ENCODE measurements at places on chromosomes 2 and 18.

- no peak overlapping the region for H3K27ac ChIP-seq
- H3K4me3 ChIP-seq, result no peak overlapping the region
- no peaks in the 10 kb centered on the region for H3K27me3 ChIP-seq
- H3K36me3 ChIP-seq, result no peaks in the 10 kb centered on the region
- DNase-seq, result no peak
Measured at GRCh38 chr2:174776675-174777074, 12.4 kb upstream of the CHRNA1 start.

- H3K36me3 ChIP-seq, result no peaks in the 10 kb centered on the region
- no peak overlapping the region for H3K27ac ChIP-seq
- no peak for DNase-seq
- H3K4me3 ChIP-seq, result no peak overlapping the region
Measured at GRCh38 chr2:120320318-120320851, 25.6 kb upstream of the INHBB start.

GRCh38 chr18:31563778-31564177, 27.9 kb upstream of the TTR start:
- no peaks in the 10 kb centered on the region for H3K36me3 ChIP-seq
- no peaks in the 10 kb centered on the region for H3K27me3 ChIP-seq
- no peak for DNase-seq
- H3K4me3 ChIP-seq, result no peak overlapping the region
- H3K27ac ChIP-seq, result no peak overlapping the region
- H3K4me1 ChIP-seq, result no peaks in the 10 kb centered on the region

DNA sequence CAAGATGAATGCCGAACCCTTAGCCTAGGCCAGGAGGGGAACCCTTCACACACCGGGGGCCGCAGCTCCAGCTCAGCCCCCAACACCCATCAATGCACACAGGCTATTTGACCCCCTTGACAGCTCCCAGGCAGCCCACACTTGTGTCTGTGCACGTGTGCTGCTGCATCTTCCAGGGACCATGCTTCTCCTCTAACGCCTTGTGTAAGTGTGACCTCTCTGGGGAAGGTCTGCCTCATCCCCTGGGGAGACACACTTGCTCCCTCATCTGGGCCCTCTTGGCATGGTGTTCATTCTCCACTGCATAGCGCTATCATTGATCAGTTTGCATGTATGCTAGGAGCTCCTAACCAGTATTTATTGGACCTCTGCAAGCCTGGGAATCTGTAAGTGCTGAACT, 120.0 kb upstream of the FHL2 start:
- no peak overlapping the region for H3K4me3 ChIP-seq
- H3K27me3 ChIP-seq, result no peaks in the 10 kb centered on the region
- no peak overlapping the region for H3K27ac ChIP-seq

- no peaks in the 10 kb centered on the region for H3K4me1 ChIP-seq
- no peaks in the 10 kb centered on the region for H3K36me3 ChIP-seq
- H3K4me3 ChIP-seq, result no peak overlapping the region
- no peak for DNase-seq
- no peaks in the 10 kb centered on the region for H3K27me3 ChIP-seq
Measured at GRCh38 chr2:26816893-26817292, 31.0 kb downstream of the CENPA start.

DNA sequence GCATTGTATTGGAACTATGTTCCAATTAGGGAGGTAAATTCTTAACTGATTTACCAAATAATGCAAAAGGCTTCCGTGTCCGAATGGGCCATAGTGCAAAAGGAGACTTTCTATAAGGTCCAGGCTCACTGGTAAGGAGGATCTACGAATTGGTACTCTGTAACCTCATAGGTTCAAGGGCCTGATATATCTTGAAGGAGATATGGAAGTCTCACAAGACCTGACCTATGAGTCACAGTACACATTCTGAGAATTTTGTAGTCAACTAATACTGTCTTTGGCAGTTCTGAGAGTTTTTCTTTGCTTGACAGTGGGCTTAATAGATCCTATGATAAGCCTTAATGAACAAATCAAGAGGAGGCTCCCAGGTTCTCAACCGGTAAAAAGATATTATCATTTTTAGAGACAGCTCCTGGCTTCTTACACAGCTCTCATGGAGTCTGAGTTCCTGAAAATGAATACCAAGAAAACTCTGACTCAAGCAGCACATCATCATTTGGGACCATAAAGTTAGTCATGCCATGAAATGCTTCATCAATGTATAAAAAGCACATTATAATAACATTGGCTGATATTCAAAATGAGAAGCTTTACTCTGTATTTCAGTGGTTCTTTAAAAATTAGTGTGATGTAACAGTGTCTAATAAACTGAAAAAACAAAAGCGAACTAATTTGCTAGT, 1275.2 kb upstream of the CRIM1 start:
- no peaks in the 10 kb centered on the region for H3K4me1 ChIP-seq
- H3K4me3 ChIP-seq, result no peak overlapping the region
- DNase-seq, result no peak
- no peaks in the 10 kb centered on the region for H3K27me3 ChIP-seq
- no peak overlapping the region for H3K27ac ChIP-seq

DNA sequence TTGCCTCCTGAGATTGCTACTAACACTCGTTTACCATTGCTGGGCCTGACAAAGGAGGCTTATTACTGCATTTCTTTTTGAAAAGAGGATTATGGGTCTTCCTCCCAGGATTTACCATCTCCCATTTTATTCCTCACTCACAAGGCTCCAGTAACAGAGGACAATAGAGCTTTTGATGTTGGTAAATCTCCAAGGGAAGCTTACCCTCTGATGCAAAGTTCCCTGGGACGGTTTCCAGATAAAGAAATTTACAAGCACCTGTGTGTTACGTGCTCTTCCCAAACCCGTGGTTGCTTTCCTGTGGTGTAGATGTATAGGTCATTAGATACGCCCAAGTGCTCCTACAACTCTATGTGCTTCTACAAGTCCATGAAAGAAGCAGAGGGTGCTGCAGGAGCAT, 17.1 kb downstream of the VSNL1 start:
- H3K27me3 ChIP-seq, result no peaks in the 10 kb centered on the region
- H3K27ac ChIP-seq, result no peak overlapping the region
- H3K4me3 ChIP-seq, result no peak overlapping the region

DNA sequence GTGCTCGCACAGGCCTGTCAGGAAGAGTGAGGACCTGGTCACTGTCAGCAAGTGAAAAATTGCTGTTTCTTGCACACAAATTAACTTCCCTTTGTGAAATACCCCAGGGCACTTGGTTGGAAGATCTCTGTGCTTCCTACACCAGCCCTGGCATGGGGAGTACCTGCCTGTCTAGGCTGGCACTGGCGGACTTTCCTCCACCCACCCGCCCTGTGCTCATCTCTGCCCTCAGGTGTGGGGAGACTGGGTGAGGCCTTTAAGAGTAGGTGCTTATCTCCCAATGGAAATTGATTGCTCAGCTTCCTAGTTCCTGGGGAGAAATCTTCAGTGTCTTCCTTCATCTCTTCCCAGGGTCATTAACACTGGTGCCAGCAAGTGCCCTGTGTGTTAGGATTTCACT, 42.1 kb downstream of the IMPA2 start:
- H3K36me3 ChIP-seq, result peaks cover 28% of the 10 kb centered on the region
- H3K4me3 ChIP-seq, result no peak overlapping the region
- H3K27me3 ChIP-seq, result no peaks in the 10 kb centered on the region
- DNase-seq, result no peak
- H3K27ac ChIP-seq, result no peak overlapping the region
- H3K4me1 ChIP-seq, result peaks cover 9% of the 10 kb centered on the region

DNA sequence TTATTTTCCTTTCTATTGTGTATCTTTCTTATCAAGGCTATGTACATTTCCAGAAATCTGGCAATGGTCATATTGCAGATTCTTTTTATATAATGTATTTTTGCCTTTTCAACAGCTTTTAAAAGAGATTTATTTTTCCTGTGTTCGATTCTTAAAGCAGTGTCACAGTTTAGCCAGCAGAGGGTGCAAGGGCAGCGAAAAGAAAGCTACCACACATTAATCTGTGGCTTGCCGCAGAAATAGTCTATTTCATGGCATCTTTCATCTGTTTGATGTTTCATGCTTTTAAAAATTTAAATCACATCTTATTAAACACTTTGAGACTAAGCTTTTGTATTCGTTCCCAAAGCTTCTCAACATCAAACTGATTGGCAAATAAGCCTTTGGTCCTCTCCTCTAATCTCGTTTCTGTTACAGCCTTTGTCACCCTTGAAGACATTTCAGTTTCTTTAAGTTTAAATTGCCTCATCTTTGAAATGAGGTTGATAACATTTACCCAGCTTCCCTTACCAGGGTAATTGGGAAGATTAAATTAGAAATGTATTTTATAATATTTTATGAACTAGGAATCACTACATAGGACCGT, 73.3 kb downstream of the PIK3C3 start:
- peaks cover 32% of the 10 kb centered on the region for H3K36me3 ChIP-seq
- H3K27ac ChIP-seq, result no peak overlapping the region
- no peaks in the 10 kb centered on the region for H3K27me3 ChIP-seq
- H3K4me3 ChIP-seq, result no peak overlapping the region
- no peaks in the 10 kb centered on the region for H3K4me1 ChIP-seq

DNA sequence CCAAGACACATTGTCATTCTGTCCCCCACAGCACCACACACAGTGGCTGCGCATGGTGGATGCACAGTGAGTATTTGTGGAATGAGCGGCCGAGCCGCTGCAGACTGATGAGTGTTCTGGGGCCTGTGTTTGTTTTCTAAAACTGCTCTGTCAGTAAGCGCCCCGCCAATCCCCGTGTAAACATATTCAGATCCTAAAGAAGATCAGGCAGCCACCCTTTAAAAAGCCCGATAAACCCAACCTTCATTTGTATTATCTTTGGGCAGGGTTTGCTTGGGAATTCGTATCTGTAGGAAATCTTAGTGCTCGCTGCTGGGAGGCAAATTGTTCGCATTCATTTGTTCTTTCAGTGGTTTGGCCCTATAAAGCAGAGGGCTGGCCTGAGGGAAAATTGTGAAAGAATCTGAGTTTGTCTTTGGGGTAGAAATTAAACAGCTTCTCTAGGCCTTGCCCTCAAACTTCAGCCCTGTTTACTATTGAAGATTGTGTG, 68.6 kb downstream of the TGOLN2 start:
- peak overlapping the region; percentile 7 for H3K27ac ChIP-seq
- peaks cover 53% of the 10 kb centered on the region for H3K4me1 ChIP-seq
- DNase-seq, result no peak
- no peak overlapping the region for H3K4me3 ChIP-seq
- no peaks in the 10 kb centered on the region for H3K36me3 ChIP-seq
- no peaks in the 10 kb centered on the region for H3K27me3 ChIP-seq

GRCh38 chr2:171889808-171890207, 4.2 kb downstream of the SLC25A12 start:
- H3K4me3 ChIP-seq, result no peak overlapping the region
- DNase-seq, result no peak
- H3K4me1 ChIP-seq, result peaks cover 42% of the 10 kb centered on the region

Measured in esophagus muscularis mucosa (tissue), 4 donors.